ENCODE measurements at places on chromosomes 2 and 18. TPM values are rescaled to one million over a fixed set of nuclear protein-coding genes. Genes with fewer than 3 reads are reported as not detected.

- DNase-seq: no peak
Observed at GRCh38 chr2:191325651-191326365, 80.6 kb downstream of the MYO1B start.

CFAP65 gene
- not detected for total RNA-seq

DNA sequence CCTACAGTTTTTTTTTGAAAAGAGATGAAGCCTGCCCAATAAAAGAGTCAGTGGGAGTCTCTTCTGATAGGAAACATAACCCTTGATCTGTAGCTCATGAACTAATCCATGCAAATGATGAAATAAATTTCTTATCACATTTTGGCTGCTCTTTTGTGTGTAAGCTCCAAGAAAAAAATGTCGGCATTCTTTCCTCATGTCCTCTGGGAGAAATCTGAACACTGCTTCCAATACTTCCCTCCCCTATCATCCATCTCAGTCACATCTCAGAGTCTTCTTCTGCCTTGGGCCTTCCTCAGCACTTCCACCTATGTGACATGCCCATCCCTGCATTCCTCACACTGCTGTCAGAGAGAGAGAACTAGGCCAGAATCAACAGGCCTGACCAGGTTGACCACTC, 395.7 kb upstream of the ST6GAL2 start:
- no peak for DNase-seq

DNA sequence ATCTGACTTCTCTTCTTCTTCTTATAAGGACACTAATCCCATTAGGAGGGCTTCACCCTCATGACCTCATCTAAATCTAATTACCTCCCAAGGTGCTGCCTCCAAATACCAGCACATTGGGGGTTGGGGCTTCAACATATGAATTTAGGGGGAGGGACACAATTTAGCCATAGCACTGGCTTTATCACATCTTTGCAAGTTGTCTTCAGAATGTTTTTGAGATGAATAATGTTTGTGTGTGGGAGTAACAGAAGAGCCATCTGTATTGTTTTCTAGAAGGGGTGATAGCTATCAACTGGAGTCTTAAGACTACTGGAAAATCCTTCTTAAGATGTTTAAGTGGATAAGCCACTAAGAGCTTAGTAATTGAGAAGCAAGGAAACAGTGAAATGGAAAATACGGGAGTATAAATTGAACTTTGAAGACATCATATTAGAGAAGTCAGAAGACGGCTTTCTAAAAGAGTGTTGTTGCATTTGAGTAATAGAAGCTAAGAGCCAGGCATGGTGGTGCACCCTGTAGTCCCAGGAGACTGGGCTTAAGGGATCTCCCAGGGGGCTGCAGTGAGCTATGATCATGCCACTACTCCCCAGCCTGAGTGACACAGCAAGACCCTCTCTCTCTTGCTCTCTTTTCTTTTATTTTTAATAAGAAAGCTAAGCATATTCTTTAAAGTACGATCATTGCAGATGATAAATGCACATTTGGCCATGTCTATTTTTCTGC, 32.6 kb upstream of the B3GNT2 start:
- DNase-seq: no peak

DNA sequence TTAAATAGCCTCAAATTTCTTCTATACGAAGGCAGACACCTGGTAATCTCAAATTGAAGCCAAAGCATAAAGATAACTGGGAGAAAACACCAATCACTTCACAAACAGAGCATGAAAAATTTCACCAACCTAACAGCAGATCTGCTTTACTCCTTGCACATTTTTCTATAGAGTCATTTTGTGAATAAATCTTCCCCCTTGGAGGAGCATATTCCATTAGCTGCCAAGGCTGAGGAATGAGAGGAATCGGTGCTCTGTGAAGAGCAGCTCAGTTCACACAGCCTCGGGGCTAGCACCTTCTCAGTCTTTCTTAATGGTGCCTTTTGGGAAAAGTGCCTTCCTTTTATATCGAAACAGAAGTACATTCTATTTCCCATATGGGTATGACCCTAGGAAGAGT, 1313.7 kb upstream of the NRXN1 start:
- no peak for DNase-seq

PKDCC gene
- total RNA-seq: 1.0 TPM

GRCh38 chr2:127080226-127080937, 26.6 kb downstream of the BIN1 start:
- peak; percentile 37 for DNase-seq

ZNF396 gene
- total RNA-seq: 2.4 TPM

DNA sequence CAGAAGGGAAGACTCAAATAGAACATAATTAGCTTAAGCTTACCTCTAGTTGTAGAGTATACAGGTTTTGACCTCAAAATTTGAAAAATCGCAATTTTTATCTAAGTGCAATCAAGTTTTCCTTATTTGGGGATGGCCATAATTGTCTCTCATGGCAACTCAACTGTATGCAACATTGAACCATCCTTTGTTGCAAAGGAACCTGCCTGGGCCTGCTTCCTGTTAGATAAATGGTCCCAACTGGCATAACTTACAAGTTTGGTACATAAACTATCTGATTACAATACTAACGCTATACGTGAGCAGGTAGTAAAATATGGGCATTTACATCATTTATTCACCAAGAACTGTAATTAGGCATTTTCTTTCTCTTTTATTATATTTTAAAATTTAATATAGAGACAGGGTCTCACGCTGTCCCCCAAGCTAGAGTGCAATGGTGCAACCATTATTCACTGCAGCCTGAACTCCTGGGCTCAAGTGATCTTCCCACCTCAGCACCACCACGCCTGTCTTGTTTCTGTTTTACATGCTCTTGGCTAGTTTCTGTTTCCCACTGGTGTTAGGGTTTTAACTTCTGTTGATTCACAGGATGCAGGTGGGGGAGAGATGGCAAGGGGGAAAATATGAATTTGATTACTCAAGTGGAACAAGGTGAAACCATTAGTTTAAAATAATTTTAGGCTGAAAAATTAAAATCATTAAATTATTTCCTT, 55.3 kb upstream of the B3GNT2 start:
- no peak for DNase-seq

- no peak for DNase-seq
Observed at GRCh38 chr2:149049142-149049541, 10.6 kb downstream of the LYPD6B start.

ATL2 gene
- total RNA-seq: 60.1 TPM

ATOH8 gene
- total RNA-seq: not detected

DNA sequence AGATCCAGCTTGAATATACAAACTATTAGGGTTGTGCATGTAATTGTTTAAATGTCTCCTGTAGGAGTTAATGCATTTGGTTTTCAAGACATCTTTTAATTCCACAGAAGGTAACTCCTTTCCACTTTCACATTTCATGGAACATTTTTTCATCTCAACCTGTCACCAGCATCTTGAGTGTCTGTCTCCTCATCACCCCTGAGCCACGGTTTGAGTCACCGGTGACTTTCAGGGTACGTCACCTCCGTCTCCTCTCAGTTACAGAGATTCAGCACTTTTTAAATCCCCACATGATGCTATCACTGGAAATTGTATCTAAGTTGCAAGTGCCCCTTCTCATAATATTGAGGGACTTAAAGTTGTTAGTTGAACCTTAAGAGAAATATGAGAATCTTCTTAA, 25.3 kb downstream of the GPR55 start:
- DNase-seq: no peak

C2orf80 gene
- total RNA-seq: not detected

DNA sequence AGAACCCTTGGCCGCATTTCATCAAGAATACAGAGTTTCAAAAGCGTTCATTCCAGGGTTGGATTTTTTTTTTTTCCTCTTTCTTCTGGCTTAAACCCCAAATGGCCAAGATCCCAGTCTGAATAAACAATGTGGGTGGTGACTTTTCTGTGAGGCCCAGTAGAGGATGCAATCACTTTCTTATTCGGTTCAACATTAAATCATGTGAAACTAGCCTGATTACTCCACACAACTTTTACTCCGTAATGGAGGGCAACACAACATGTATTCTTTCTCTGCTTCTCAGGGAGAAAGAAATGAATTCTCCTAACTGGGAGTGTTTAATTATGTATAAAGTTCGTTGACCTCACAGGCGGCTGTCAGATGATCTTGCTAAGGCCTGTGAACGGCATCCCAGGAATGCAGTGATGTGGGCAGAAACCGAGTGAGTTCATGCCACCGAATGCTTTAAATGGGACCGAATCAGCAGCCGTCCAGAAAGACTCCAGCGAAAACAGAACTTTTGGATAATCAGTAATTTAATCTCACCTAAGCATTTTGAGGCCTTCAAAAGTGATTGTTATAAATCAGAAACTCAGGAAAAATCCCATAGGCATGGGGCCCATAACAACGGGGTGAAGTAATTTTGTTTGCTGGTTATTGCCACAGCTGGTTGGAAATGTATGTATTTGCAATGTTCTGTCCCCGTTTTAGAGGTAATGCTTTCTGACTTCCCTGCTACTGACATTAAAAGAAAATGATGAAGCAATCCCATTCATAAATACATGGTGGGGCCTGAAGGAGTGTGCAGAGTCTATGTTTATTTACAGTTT, 81.5 kb downstream of the BCL2 start:
- no peak for DNase-seq

- no peak for DNase-seq
Observed at GRCh38 chr2:120985997-120986651, 250.5 kb downstream of the GLI2 start.

GRCh38 chr2:43083710-43084698, 142.4 kb downstream of the ZFP36L2 start:
- no peak for DNase-seq

GRCh38 chr18:79740521-79741361, 57.0 kb upstream of the KCNG2 start:
- DNase-seq: no peak

GRCh38 chr2:71471276-71471675, 17.9 kb downstream of the DYSF start:
- DNase-seq: no peak

- no peak for DNase-seq
Observed at GRCh38 chr2:100237770-100238169, 84.5 kb downstream of the LONRF2 start.

SLC40A1 gene
- 20.7 TPM for total RNA-seq

DNA sequence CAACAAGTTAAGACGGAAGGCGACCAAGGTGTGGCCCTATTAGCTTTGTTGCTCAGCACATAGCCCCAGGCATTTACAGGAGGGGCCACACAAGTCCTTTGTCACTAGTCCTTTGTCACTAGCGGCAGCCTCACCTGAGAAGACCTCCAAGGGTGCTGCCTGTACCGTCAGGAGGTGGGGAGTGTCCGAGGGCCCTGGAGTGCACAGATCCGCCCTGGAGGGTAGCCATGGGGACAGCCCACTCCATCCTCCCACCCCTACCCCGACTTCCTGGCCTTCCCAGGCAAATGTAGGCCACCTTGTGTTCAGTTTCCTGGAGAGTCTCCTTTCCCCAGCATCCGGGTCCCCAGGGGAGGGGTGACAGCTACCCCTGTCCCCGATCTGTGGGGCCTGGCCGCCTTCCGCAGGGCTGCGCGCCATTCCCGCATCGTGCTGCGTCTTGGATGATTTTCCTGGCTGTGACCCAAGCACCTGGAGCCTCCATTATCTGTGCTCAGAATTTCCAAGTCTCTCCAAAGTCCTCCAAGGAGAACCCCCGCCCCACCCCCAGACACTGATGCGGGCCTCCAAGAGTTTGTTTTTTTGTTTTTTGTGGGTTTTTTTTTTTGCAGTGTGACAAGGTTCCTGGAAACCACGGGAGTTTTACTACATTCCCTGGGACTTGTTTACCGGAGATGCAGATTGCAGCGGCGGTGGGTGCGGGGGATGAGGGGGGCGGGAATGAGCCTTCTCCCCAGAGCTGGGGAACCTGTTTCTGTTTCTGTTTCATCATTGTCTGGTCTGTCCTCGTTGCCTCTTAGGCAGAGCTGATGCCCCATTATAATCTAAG, 28.6 kb downstream of the TEX44 start:
- no peak for DNase-seq

DNA sequence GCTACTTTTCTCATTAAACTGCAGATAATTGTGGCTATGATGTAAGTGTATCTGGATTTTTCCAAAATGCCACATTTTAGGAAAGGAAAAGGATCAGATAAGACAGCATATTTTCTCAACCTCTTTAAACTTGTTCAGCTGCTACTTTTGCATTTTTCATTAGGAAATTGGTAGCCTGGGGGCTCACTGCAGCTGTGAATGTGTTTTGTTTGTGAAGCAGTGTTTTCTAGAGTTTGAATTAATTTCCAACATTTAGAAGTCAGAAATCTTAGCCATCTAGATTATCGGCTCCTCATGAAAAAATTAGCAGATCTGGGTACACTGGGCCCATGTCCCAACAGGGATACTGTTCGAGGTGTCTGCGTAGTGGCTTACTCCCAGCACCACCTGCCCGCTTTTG, 56.3 kb upstream of the ZDBF2 start:
- no peak for DNase-seq

DNA sequence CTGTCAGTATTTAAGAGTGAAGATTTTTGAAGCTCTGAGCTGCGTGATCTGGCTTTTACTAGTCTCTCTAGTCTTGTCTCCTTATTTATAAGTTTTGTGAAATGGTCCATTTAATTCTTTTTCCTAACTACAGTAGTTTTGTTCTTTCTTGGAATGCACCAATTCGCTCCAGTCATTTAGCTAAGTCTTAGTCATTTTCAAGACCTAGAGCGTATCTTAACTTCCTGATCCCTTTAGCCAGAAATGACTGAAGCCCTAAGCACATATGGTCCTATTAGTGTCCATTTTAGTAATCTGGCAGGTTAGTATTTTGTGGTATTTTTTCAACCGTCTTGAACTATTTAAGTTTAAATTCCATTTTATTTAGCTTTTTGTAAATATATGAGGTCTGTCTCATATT, 3.6 kb downstream of the BIRC6 start:
- no peak for DNase-seq

DNA sequence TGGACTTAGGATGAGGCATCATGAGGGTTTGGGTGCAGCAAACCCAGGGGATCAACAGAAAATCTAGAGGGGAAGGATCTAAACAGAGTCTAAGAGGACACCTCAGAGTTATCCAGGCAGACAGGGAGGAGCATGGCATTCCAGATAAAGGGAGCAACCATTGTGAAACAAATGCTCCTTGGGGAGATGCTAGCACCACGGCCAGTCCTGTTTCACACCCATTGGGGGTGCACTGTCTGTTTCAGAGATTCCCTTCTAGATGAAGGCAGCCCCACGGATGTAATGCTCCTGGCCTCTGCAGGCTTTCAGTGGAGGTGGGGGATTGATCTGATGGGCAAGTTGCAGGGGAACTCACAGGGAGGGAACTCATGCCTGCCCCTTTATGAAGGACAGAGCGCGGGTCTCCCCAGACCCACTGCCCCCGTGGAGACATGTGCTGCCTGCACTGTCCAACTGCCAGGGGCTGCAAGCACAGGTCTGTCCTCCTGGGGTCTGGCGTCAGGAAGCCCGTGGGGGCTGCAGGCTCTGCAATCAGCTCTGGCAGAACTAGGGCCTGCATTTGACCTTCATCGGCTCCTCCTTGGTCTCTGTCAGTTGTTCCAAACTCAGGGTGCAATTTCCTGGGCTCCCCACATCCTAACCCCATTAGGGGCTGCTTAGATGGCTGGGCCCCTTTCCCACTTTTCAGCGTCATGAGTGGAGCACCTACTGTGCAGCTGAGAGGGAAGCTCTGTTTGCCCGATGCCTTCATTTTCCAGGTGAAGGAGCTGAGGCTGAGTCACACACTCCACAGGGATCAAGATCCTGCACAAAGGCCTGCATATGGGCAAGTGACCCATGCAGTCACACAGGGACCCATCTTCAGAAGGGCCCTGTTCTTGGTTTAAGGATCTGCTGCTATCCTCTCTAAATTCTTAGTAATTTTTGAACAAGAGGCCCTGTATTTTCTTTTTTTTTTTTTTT, 163.4 kb downstream of the ARL4C start:
- DNase-seq: no peak
